T-helper 17 cell (primary cell): ENCODE measurements at places on chromosomes 2 and 18.
A peak's percentile ranks its signal among the peaks of the same experiment; 100 is the strongest.

DNA sequence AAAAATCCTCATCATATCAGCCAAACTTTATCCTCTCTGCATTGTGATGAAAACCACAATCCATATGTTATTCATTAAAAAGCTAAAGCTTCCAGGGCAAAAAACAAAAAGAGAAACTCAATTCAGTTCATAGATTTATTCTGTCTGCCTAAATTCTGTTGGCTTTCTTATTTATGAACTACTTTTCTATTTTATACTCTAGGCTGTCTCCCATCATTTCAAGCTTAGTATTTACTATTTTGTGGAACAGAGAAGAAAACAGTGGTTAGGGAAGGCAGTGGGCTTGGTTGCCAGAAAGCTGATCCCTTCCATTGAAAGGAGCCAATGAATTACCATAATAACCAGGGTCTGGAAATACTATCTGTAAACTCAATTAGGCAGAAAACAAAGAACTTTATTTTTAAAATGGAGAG, 71.8 kb downstream of the RAPH1 start:
- H3K4me1 ChIP-seq: no peaks in the 10 kb centered on the region
- H3K4me3 ChIP-seq: no peak overlapping the region
- peaks cover 4% of the 10 kb centered on the region for H3K36me3 ChIP-seq
- peaks cover 7% of the 10 kb centered on the region for H3K27me3 ChIP-seq
- no peak for DNase-seq
- no peak overlapping the region for H3K27ac ChIP-seq

DNA sequence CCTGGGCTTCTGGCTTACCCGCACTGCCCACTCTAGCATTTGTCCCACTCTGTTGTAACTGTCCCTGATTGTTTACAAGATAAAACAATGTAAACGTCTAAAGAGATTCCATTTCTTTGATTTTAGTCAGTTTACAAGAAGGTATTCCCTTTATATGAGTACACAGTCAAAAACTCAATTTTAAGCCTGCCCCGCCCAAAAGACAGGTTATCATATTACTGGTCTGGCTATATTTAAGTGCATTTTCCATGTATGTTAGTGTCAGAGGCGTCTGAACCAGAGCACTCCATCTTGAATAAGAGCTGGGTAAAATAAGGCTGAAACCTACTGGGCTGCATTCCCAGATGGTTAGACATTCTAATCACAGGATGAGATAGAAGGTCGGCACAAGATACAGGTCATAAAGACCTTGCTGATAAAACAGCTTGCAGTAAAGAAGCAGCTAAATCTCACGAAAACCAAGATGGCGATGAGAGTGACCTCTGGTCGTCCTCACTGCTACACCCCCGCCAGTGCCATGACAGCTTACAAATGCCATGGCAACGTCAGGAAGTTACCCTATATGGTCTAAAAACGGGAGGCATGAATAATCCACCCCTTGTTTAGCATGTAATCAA, 15.0 kb downstream of the GPR45 start:
- no peak for DNase-seq
- no peak overlapping the region for H3K27ac ChIP-seq
- H3K4me3 ChIP-seq: no peak overlapping the region
- H3K27me3 ChIP-seq: no peaks in the 10 kb centered on the region
- H3K4me1 ChIP-seq: no peaks in the 10 kb centered on the region
- no peaks in the 10 kb centered on the region for H3K36me3 ChIP-seq

- DNase-seq: no peak
- H3K27me3 ChIP-seq: peaks cover 6% of the 10 kb centered on the region
- H3K4me3 ChIP-seq: no peak overlapping the region
- H3K27ac ChIP-seq: no peak overlapping the region
- peaks cover 3% of the 10 kb centered on the region for H3K4me1 ChIP-seq
Measured at GRCh38 chr2:236040600-236041328, 127.4 kb downstream of the GBX2 start.

GRCh38 chr2:202950592-202950991, 38.5 kb downstream of the CARF start:
- H3K36me3 ChIP-seq: peaks cover 2% of the 10 kb centered on the region
- no peak overlapping the region for H3K4me3 ChIP-seq
- peaks cover 5% of the 10 kb centered on the region for H3K4me1 ChIP-seq

DNA sequence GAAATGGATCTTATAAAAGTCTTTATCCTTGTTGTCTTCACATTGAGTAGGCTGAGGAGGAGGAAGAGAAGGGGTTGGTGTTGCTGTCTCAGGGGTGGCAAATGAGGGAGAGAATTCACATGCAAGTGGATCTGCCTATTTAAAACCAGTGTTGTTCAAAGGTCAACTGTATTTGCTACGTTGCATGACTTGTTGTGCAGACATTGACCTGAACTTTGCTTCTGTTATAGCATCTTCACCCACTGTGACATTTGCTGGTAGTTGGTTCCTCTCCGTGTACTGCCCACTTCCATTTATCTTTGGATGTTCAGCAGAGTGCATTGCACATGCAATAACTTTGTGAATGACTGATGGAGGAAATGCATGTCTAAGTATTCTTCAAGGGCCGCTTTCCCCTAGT, 228.6 kb upstream of the DPP10 start:
- H3K27ac ChIP-seq: no peak overlapping the region
- no peaks in the 10 kb centered on the region for H3K4me1 ChIP-seq
- peaks cover 45% of the 10 kb centered on the region for H3K27me3 ChIP-seq
- H3K4me3 ChIP-seq: no peak overlapping the region
- no peak for DNase-seq

DNA sequence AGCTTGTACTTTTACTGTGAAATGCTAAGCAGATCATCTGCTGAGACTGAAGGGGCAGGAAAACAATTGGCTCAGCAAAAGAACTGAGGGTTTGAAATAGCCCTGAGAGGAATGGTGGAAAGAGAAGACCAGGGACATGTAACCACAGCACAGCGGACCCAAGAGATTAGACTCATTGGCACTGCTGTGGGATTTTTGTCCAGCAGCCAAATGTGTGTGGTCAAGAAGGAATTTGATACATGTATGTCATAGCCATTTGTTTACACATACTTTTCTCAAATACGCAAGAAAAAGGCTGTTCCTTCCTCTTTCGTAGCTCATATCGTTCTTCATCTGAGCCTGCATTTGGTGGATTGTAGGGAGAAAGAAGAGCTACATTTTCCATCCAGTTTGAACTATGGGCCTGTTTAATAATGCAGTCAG, 73.8 kb downstream of the TRABD2A start:
- peaks cover 8% of the 10 kb centered on the region for H3K4me1 ChIP-seq
- DNase-seq: no peak
- H3K4me3 ChIP-seq: no peak overlapping the region
- no peaks in the 10 kb centered on the region for H3K27me3 ChIP-seq
- H3K27ac ChIP-seq: peak overlapping the region; percentile 41
- no peaks in the 10 kb centered on the region for H3K36me3 ChIP-seq

- DNase-seq: no peak
- no peak overlapping the region for H3K27ac ChIP-seq
- H3K27me3 ChIP-seq: no peaks in the 10 kb centered on the region
Measured at GRCh38 chr2:240615396-240615795, 9.9 kb upstream of the GPR35 start.

GRCh38 chr18:63131106-63131958, 188.2 kb downstream of the BCL2 start:
- H3K27me3 ChIP-seq: no peaks in the 10 kb centered on the region
- H3K4me1 ChIP-seq: peaks cover 30% of the 10 kb centered on the region
- H3K4me3 ChIP-seq: no peak overlapping the region
- H3K27ac ChIP-seq: peak overlapping the region; percentile 57
- DNase-seq: peak; percentile 47
- H3K36me3 ChIP-seq: peaks cover 4% of the 10 kb centered on the region

- no peak for DNase-seq
- no peak overlapping the region for H3K27ac ChIP-seq
- no peak overlapping the region for H3K4me3 ChIP-seq
- peaks cover 4% of the 10 kb centered on the region for H3K4me1 ChIP-seq
Measured at GRCh38 chr2:20563251-20563650, 87.6 kb downstream of the HS1BP3 start.

DNA sequence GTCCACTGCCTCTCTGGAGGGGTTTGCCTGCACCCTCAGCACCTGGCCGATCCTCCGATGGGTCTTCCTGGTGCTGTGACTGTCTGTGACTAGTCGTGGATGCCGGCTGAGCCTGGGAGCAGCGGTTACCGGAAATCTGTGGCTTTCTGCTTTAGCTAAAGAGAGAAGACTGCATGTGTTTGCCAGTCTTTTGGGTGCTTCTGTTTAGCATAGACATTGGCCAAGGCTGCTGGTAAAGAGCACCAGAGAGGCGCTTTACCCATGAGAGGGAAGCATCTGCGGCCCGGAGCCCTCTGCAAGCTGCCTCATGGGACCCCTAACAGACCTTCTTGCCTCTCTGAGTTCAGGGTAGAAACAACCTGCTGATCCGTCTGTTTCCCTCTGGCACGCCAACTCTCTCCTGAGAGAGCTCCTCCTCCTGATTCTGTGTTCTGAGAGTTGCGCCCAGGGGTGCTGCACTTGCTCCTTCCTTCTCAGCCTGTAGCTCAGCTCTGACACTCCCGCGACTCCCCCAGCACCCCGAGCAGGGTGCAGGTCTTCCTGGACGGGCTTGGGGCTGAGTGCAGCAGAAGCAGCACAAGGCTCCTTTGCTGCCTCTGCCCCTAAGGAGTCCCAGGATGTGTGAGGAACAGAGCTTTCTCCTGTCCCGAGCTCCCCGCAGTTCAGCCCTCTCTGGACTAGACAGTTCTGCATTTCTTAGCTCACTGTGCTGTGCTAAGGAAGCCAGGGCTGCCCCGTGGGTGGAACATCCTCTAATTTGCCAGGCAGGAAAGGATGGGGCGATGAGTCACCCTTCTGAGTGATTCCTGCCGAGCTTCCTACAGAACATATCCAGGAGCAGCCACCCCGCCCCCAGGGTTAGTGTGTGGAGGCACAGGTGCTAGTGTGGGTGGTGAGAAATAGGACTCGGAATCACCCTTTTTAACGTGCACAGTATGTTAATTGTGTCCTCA, 203.2 kb downstream of the SH3RF3 start:
- peak overlapping the region; percentile 24 for H3K27ac ChIP-seq
- peaks cover 21% of the 10 kb centered on the region for H3K4me1 ChIP-seq
- H3K36me3 ChIP-seq: peaks cover 2% of the 10 kb centered on the region
- no peak for DNase-seq

- H3K27ac ChIP-seq: no peak overlapping the region
- H3K4me1 ChIP-seq: no peaks in the 10 kb centered on the region
- peaks cover 10% of the 10 kb centered on the region for H3K27me3 ChIP-seq
- no peak for DNase-seq
- H3K36me3 ChIP-seq: no peaks in the 10 kb centered on the region
Measured at GRCh38 chr18:55031979-55032378, 72.7 kb upstream of the CCDC68 start.

- H3K27ac ChIP-seq: no peak overlapping the region
- no peak for DNase-seq
- no peaks in the 10 kb centered on the region for H3K36me3 ChIP-seq
- H3K27me3 ChIP-seq: no peaks in the 10 kb centered on the region
Measured at GRCh38 chr2:66041902-66042657, 392.8 kb upstream of the MEIS1 start.

- H3K36me3 ChIP-seq: peaks cover 4% of the 10 kb centered on the region
- DNase-seq: no peak
- peak overlapping the region; percentile 76 for H3K4me3 ChIP-seq
- no peak overlapping the region for H3K27ac ChIP-seq
Measured at GRCh38 chr2:31137211-31138036, 816 bp downstream of the GALNT14 start.

DNA sequence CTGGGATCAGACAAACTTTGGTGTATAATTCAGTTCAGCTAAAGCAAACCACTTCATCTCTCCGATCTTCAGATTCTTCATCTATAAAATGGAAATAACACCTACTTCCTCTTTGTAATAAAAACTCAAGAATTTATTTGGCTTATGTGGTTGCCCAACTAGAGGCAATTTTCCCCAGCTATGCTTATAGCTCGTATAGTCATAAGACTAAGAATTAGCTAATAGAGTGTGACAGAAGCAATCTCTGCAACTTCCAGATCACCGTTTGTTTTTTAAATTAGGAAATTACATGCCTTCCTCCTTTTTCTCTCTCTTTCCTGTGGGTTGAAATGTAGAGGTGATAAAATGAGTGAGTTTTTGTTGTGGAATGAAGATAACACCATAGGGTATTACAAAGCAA, 35.3 kb upstream of the KCNF1 start:
- no peak for DNase-seq
- H3K4me3 ChIP-seq: no peak overlapping the region
- H3K36me3 ChIP-seq: no peaks in the 10 kb centered on the region
- no peaks in the 10 kb centered on the region for H3K4me1 ChIP-seq

DNA sequence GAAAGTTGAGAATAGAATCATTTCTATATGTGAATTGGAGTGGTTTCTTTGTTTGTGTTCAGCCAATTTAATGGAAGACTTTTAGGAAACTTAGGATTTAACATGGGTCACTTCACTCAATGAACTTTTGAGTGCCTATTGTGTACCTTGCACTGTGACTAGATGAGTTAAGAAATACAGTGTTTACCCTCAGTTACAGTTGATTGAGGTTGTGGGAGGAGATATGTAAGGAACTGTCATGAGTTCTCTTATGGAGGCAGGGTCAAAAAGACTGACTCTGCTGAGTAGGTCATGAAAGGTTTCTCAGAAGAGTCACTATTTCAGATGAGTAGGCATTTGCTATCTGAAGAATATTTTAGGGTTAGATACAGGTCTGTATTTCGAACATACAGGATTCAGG, 98.6 kb downstream of the RAB3GAP1 start:
- no peaks in the 10 kb centered on the region for H3K27me3 ChIP-seq
- H3K4me3 ChIP-seq: no peak overlapping the region
- H3K27ac ChIP-seq: peak overlapping the region; percentile 39
- H3K4me1 ChIP-seq: peaks cover 12% of the 10 kb centered on the region

DNA sequence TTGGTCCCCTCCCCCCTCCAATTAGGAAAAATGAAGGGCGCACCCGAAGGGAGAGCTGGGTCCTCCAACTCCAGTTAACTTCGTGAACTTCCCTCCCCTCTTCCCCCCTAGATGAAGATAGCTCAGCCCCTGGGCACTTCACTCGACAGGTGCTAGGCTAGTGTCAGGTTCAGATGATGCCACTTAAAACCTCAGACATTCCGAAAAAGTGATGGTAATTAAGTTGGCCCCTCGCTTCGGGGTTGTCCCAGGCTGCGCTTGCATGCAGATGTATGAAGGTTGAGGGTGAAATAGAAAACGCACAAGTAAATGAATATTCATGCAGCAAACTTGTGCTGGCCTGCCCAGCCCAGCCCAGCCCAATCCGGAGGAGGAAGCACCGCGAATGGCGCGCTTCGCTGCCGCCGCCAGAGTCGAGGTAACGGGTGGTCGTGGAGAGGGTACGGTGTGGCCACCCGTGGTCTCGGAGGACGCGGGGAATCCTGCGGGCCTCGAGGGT, 3.0 kb upstream of the GBX2 start:
- H3K27me3 ChIP-seq: peaks cover 70% of the 10 kb centered on the region
- DNase-seq: no peak
- H3K27ac ChIP-seq: no peak overlapping the region
- no peaks in the 10 kb centered on the region for H3K36me3 ChIP-seq
- H3K4me1 ChIP-seq: peaks cover 20% of the 10 kb centered on the region
- no peak overlapping the region for H3K4me3 ChIP-seq

GRCh38 chr2:33209976-33210375, 263.2 kb downstream of the LTBP1 start:
- peaks cover 4% of the 10 kb centered on the region for H3K4me1 ChIP-seq
- no peak overlapping the region for H3K27ac ChIP-seq
- no peak for DNase-seq
- H3K36me3 ChIP-seq: no peaks in the 10 kb centered on the region
- no peak overlapping the region for H3K4me3 ChIP-seq
